Immature natural killer cell (primary cell): ENCODE measurements at places on chromosomes 4 and X. TPM values are rescaled to one million over a fixed set of nuclear protein-coding genes. Genes with fewer than 3 reads are reported as not detected.

DNA sequence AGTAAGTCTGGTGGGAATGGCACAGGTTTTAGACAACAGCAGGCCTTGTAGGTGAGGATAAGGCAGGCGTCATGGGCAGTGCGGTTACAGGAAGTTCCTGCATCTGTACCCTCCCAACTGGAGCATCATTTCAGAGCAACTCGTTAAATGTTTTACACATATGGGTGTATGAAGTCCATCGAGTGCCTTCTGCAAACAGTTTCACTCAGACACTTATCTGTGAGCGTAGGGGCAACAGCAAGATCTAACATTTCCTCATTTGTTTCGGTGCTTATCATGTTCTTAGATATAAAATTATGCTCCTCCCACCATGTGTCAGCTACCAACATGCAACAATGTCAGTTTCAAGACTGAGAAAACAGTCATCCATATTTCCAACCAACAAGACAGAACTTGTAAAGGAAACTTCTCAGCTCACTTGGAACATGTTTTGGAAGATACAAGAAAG lies 69.9 kb downstream of the ELOVL6 start:
- no peak overlapping the region for H3K27ac ChIP-seq
- peaks cover 18% of the 10 kb centered on the region for H3K4me1 ChIP-seq
- no peak for DNase-seq

GRCh38 chrX:144219035-144219434 lies 335.2 kb downstream of the UBE2NL start:
- no peak overlapping the region for H3K4me3 ChIP-seq
- no peaks in the 10 kb centered on the region for H3K36me3 ChIP-seq
- no peak for DNase-seq
- H3K27ac ChIP-seq = no peak overlapping the region

GRCh38 chrX:135112096-135112729 lies 8.1 kb downstream of the ETDB start:
- no peaks in the 10 kb centered on the region for H3K36me3 ChIP-seq
- DNase-seq = peak; percentile 22
- H3K4me1 ChIP-seq = no peaks in the 10 kb centered on the region
- H3K27me3 ChIP-seq = peaks cover 7% of the 10 kb centered on the region
- no peak overlapping the region for H3K4me3 ChIP-seq

DNA sequence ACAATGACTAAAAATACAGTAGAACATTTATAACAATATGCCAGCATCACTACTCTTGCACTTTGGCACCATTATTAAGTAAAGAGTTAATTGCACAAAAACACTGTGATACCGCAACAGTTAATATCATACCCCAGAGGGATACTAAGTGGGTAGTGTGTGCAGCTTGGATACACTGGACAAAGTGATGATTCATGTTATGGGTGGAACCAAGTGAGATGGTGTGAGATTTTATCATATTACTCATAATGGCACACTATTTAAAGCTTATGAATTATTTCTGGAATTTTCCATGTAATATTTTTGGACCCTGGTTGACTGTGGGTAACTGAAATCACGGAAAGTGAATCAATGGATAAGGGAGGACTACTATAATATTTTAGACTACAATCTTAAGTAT lies 265.3 kb downstream of the PCDH18 start:
- no peak overlapping the region for H3K4me3 ChIP-seq
- no peak overlapping the region for H3K27ac ChIP-seq
- no peak for DNase-seq
- no peaks in the 10 kb centered on the region for H3K4me1 ChIP-seq

- H3K4me1 ChIP-seq = no peaks in the 10 kb centered on the region
- no peaks in the 10 kb centered on the region for H3K36me3 ChIP-seq
- DNase-seq = no peak
- no peak overlapping the region for H3K27ac ChIP-seq
- no peaks in the 10 kb centered on the region for H3K27me3 ChIP-seq
Measured at GRCh38 chr4:112951362-112952312, 97.8 kb upstream of the ANK2 start.

DNA sequence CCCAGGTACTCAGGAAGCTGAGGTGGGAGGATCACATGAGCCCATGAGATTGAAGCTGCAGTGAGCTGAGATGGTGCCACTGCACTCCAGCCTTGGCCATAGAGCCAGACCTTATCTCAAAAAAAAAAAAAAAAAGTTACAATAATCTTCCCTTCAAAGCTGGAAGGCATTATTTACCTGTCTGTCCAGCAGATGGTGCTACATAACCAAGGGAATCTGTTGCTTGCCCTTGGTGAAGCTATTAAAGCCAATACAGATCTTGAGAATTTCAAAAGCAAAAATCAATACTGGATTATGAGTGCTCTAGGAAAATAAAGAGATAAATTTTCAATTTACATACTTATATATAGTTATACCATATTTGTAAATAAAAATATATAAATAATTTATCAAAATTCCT lies 25.9 kb downstream of the PKD2 start:
- no peaks in the 10 kb centered on the region for H3K27me3 ChIP-seq
- no peak overlapping the region for H3K27ac ChIP-seq
- peak; percentile 44 for DNase-seq
- H3K36me3 ChIP-seq = peaks cover 4% of the 10 kb centered on the region
- H3K4me1 ChIP-seq = no peaks in the 10 kb centered on the region

DNA sequence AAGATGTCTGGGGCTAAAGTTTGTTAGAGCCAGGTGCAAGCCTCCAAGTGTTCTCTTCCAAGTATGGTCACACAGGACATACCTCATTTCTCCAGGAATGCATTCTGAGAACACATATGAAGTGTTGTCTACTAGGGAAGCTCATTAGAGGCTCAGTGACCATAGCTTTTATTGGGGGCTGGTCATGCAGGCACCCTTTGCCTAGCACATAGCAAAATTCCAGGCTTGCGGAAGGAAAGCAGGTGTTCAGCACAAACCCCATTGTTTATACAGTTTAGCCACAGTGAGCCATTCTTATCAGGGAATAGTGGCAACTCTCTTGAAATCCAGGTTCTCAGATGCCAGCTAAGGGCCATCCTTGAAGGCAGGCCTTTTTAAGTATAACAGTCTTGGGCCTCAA lies 339.4 kb upstream of the ZCCHC13 start:
- no peaks in the 10 kb centered on the region for H3K36me3 ChIP-seq
- H3K27me3 ChIP-seq = peaks cover 4% of the 10 kb centered on the region
- peaks cover 71% of the 10 kb centered on the region for H3K4me1 ChIP-seq
- H3K27ac ChIP-seq = peak overlapping the region; percentile 21
- no peak overlapping the region for H3K4me3 ChIP-seq

DNA sequence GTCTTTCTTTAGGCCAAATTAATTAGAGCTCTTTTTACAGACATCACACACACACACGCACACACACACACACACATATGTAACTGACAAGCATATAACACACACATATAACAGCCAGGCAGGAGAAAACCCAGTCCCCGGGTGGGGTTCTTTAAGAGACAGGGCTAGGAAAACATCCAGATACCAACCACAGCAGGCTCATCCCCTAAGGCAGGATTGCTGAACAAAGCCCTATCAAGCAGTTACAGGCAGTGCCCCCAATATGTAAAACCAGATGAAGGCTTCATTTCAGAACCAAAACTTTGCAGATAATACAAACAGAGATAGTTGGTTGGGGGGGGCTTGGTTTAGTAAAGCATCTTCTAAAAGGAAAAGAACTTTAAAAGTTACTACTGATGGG lies 18.0 kb upstream of the FAM47E start:
- no peak for DNase-seq
- H3K4me3 ChIP-seq = peak overlapping the region; percentile 31
- H3K27me3 ChIP-seq = peaks cover 3% of the 10 kb centered on the region
- no peak overlapping the region for H3K27ac ChIP-seq
- H3K36me3 ChIP-seq = peaks cover 11% of the 10 kb centered on the region

The PASD1 gene
- not detected for polyA plus RNA-seq

The ZMAT1 gene
- polyA plus RNA-seq = 1.5 TPM

The SPIN4 gene
- 2.9 TPM for polyA plus RNA-seq

The PRSS12 gene
- polyA plus RNA-seq = not detected
